ENCODE measurements at places on chromosomes 6 and 20.
A peak's percentile ranks its signal among the peaks of the same experiment; 100 is the strongest.

GRCh38 chr20:51528263-51529027, 14.1 kb downstream of the NFATC2 start:
- peak; percentile 52 for DNase-seq

DNA sequence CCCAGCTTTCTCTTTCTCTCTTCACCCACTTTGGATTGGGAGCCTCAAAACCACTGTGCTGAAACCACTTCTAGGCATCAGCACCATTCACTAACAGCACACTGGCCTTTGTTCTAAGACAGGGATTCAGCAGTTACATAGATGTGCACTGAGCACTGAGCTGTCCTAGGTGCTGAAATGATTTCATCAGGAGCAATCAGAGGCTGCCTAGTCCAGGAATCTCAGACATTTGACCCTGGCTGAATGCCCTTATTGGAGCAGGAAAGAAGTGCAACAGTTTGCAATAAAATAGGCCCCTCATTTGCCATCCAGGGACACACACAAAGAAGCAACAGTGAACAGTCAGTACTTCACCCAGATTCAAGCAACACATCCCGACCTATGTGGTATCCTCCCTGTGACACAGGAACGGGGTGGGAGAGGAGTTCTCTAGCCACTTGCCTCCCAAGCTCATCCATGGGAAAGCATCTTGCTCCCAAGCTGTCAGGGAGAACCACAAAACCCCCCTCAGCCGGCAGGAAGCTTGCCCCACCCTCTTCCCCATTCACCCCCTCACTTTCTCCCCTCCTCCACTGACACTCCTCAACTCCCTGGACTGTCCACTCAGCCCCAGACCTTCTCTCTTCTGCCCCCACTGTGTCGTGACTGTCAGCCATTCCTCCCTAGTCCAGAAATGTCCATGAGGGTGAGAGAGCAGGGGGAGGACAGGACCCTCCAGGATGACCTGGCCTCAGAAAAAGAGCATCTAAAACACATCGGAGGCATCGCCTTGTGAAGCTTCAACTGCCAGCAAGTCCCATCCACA, 304.4 kb downstream of the PREX1 start:
- no peak for DNase-seq

DNA sequence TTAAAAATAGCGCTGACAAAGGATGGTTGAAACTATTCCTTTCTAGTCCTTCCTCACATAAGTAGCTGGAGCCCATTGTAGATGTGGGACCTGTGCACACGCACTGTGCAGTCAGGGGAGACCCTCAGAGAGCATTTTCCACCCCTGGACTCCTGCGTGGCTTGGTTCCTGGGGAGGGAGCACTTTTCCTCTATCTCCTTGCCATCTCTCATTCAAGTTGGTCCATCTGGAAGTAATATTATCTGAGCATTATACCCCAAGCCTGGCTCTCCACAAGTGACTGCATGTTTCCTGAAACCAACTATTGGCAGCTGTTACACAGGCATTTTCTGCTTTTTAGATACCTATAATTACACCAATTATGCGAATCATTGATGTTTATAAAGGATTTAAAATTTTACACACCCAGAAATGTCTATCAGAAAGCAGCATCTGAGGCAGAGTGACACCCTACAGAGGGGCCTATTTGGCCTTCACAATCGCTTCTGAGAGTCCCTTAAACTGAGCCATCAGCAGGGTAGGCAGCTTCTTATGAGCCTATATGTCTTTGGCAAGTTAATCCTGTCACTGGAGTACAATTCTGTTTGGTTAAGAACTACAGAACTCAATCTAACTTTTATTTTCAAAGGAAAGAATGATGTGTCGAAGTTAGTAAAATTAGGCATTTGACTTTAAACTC, 18.7 kb downstream of the SOX4 start:
- DNase-seq, result no peak

DNA sequence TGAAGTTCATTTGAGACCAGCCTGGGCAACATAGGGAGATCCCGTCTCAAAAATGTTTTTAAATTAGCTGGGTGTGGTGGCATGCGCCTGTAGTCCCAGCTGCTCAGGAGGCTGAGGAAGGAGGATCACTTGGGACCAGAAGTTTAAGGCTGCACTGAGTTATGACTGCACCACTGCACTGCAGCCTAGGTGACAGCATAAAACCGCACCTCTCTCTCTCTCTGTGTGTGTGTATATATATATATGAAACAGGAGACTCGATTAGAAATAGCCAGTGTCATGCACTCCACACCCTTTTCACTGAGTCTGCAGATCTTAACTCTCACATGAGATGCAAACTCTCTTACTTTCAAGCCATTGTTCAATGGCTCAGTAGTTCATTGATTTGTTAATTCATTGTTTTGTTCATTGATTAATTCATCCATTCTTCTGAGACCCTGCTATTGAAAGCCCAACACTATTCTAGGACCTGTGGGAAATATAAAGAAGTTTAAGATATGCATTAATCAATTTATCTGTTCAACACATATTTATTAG, 52.4 kb upstream of the MRPS10 start:
- no peak for DNase-seq

GRCh38 chr6:125745281-125746018, 4.0 kb upstream of the HEY2 start:
- DNase-seq, result no peak

- no peak for DNase-seq
These were observed 281.1 kb upstream of the MAN1A1 start for GRCh38 chr6:119630561-119631192.

- DNase-seq, result no peak
These were observed 15.8 kb downstream of the DNPH1 start for GRCh38 chr6:43213431-43213830.

DNA sequence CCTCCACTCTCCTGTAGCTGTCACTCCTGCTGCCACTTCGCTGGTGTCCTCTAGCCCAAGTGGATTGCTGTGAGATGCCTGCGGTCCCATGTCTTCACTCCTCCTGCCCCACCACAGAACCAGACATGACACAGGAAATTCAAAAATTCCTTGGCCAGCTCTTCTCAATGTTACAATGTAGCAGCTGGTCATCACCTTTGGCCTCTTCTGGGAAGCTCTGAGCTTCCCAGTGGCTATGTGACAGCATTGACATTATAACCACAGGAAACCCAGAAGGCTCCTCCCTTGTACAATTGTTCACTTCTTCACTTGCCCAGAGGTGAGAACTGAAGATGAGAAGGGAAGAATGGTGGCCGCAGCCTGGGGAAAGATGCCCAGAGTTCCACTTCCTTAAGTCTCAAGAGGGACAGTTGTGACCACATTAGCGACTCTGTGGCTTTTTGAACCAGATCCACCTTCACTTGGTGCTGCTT, 76.1 kb upstream of the NAA20 start:
- no peak for DNase-seq

DNA sequence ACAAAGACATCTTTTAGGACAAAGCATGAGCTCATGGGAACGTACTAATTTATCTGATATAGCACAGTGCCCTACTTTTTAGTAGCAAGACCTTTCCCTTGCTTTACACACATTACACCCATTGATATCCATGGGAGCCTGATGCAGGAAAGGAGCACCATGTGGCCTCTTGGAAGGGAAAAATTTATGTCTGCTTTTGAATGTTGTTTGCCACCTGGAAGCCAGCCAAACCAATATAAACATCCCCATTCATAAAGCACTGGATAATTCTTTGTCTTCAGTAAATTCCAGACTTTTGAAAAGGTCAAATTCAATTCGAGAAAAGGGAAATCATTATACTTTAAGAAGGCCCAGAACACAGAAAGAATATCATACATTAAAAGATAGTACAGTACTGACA, 152.3 kb upstream of the BEND6 start:
- DNase-seq, result no peak

GRCh38 chr6:131910219-131910589, 41.0 kb downstream of the CCN2 start:
- no peak for DNase-seq

DNA sequence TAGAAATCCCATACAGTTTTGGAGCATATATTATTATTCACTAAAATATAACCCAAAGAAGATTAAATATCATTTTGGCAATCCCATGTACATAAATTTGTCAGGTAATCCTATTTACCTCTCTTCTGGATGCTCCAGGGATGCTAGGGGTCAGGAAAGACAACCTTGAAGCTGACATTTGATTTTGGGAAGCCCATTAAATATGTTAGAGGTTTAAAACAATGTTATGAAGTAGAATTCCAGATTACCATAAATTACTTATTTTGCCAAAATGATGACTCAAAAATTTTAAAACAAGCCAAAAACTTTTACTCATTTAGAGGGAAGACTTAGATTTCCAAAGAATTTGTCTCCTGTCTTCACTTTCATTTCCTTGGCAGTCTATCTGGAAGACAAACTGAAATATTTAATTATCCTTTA, 9.2 kb upstream of the IL22RA2 start:
- no peak for DNase-seq

DNA sequence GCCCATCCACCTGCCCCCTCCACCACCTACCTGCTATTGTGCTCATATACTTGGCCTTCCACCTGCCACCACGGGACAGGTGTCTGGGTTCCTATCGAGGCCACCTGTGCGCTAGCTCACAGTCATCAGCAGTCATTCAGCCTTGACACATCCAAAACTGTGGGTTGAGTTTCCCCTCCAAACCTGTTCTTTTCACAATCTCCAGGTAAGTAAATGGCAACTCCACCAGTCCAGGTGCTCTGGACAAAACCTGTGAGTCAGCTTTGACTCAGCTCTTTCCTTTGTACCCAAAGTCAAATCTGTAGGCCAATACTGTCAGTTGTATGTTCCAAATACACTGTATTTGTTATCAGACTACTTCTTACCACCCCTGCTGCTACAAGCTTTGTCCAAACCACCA, 52.6 kb downstream of the SPTLC3 start:
- DNase-seq, result no peak

- no peak for DNase-seq
These were observed 22.6 kb downstream of the MOCS1 start for GRCh38 chr6:39911513-39912125.

- no peak for DNase-seq
These were observed 42.1 kb downstream of the GFRA4 start for GRCh38 chr20:3621111-3621510.

- no peak for DNase-seq
These were observed 24.3 kb downstream of the MYCT1 start for GRCh38 chr6:152721956-152722355.

- no peak for DNase-seq
These were observed 63.7 kb downstream of the PHACTR2 start for GRCh38 chr6:143741480-143741879.

- DNase-seq, result no peak
These were observed 20.1 kb downstream of the CDKAL1 start for GRCh38 chr6:20554326-20554725.

DNA sequence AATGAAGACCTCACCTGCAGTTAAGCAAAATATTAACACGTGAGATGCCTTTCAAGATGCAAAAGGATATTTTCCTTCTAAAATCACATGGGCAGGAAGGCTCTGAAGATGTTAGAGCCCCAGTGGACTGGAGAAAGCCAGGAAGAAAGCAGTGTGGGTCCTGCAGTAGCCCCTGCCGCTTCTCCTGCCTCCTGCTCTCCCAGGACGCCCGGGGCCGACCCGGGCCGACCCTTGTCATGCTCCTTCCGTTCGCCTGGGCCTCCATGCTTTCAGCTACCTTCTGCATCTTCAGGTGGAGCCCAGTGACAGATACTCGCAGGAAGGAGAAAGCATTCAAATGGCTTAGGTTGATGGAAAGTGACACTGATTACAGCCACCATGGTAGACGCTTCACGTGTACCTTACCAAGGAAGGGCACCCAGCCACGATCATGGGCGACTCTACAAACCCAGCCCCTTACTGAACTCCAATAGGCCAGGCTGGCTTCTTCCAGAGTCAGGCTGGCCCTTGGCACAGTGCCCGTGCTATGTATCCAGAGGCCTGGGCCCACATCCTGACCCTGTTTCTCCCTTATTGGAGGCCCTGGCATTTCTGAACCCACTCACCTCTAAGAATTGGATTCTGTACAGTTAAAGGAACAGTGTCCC, 69.0 kb downstream of the TCP11 start:
- no peak for DNase-seq

GRCh38 chr6:34731393-34732060, 25.8 kb upstream of the SNRPC start:
- no peak for DNase-seq

DNA sequence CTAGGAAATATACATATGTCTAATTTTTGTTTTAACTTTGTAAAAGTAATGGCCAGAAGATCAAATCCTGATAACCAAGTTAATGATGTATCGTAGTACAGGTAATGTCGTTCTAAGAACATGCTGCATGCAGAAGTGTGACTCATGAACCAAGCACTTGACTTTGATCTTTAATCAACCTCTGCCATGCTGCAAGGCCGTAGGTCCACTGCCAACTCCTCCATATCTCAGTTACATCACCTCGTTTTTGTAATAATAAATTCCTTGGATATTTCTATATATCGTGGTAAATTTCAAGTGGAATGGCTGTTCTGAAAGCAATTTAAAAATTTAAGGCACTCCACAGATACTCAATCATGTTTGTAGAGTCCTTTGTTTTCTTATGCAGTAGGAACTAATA, 771.7 kb downstream of the EPHA7 start:
- no peak for DNase-seq

GRCh38 chr20:60281295-60281694, 323.1 kb downstream of the CDH26 start:
- DNase-seq, result no peak

GRCh38 chr6:150584596-150584995, 15.1 kb upstream of the PLEKHG1 start:
- DNase-seq, result no peak

- no peak for DNase-seq
These were observed 253.3 kb downstream of the ERMARD start for GRCh38 chr6:170004585-170005210.

DNA sequence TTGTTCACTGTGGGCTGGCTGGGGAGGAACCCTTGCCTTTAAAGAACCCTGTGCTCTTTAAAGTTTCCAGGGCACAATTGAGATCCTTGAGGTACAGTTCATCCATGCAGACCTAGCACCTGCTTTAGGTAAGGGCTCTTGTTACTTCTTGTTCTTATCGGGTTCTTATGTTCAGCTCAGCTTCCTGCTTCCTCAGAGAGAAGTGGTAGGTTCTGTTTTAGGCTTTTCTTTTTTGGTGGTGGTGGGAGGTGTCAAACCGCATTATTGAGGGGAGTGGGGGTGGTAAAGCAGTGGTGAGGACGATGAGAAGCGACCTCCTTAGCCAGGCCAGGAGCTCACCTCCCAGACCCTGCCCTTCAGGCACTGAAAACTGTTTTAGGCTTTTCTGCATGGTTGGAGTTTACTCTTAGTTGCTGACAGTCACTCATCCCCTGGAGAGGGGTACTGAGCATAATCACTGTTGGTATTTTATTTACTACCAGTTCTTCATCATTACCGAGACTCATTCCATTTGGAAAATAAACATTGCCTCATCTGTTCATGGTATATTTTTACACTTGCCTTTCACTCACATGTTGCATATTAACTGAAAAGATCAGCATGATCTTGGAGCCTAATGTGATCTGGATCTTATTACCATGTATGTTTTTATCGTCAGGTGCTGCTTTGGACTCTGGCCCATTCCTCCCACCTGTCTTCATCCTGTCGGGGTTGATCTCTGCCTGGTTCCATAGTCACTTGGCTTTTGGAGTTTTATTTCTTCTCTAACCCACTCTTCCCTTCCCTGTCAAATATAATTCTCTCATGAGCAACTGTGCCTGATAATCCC, 35.4 kb downstream of the SLC16A10 start:
- no peak for DNase-seq

- no peak for DNase-seq
These were observed 26.3 kb downstream of the LHFPL5 start for GRCh38 chr6:35831257-35832007.

All from activated T-cell treated with anti-CD3 and anti-CD28 coated beads for 48 hours (primary cell).